ENCODE measurements at places on chromosomes 7 and 10. TPM values are rescaled to one million over a fixed set of nuclear protein-coding genes. Genes with fewer than 3 reads are reported as not detected.

The DGKB gene
- not detected for total RNA-seq

The LRRD1 gene
- 0.05 TPM for total RNA-seq

The AKR1E2 gene
- 4.7 TPM for total RNA-seq

The FAM170B gene
- not detected for total RNA-seq

The PLEKHA8 gene
- 20.7 TPM for total RNA-seq

The MSMB gene
- total RNA-seq, result not detected

The CAV1 gene
- 496 TPM for total RNA-seq

The KIF11 gene
- 47.8 TPM for total RNA-seq

The SPDYE8 gene
- total RNA-seq, result not detected

The ZNF503 gene
- 10.4 TPM for total RNA-seq

The CRPPA gene
- 2.4 TPM for total RNA-seq

The OR9A4 gene
- total RNA-seq, result not detected

The LRRC61 gene
- 13.8 TPM for total RNA-seq

The PEX1 gene
- total RNA-seq, result 13.9 TPM

DNA sequence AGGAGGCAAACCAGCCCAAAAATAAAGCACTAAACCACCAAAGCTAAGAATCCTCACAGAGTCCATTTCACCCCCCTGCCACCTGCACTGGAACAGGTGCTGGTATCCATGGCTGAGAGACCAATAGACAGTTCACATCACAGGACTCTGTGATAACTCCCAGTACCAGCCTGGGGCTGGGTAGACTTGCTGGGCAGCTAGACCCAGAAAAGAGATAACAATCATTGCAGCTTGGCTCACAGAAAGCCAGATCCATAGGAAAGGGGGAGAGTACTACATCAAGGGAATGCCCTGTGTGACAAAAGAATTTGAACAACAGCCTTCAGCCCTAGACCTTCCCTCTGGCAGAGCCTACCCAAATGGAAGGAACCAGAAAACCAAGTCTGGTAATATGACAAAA is 13.6 kb upstream of the SLC25A28 start:
- no peaks in the 10 kb centered on the region for H3K27me3 ChIP-seq
- DNase-seq, result no peak
- H3K36me3 ChIP-seq, result no peaks in the 10 kb centered on the region
- H3K4me1 ChIP-seq, result no peaks in the 10 kb centered on the region
- H3K4me3 ChIP-seq, result no peak overlapping the region

DNA sequence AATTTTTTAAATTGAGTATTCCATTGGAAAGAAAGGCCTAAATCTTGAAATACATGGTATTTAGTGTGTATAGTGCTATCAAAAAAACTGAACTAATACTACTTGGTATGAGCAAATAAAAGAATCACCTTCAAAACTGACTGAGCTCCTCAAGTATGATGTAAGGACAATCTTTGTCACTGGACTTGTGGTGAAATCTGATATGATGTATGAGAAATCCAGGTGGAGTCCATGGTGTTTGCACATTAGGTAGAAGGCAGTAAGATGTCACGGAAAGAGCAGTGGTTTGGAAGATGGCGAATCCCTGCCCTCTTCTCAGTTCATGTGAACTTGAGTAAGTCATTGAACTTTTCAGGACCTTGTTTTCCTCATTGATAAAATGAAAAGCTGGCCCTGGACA is 62.1 kb upstream of the COL1A2 start:
- H3K4me1 ChIP-seq, result no peaks in the 10 kb centered on the region
- no peak for DNase-seq

- peaks cover 27% of the 10 kb centered on the region for H3K4me1 ChIP-seq
- no peaks in the 10 kb centered on the region for H3K27me3 ChIP-seq
- no peak overlapping the region for H3K4me3 ChIP-seq
- H3K36me3 ChIP-seq, result no peaks in the 10 kb centered on the region
- no peak for DNase-seq
Observed at GRCh38 chr10:121526135-121526790, 72.0 kb downstream of the FGFR2 start.

DNA sequence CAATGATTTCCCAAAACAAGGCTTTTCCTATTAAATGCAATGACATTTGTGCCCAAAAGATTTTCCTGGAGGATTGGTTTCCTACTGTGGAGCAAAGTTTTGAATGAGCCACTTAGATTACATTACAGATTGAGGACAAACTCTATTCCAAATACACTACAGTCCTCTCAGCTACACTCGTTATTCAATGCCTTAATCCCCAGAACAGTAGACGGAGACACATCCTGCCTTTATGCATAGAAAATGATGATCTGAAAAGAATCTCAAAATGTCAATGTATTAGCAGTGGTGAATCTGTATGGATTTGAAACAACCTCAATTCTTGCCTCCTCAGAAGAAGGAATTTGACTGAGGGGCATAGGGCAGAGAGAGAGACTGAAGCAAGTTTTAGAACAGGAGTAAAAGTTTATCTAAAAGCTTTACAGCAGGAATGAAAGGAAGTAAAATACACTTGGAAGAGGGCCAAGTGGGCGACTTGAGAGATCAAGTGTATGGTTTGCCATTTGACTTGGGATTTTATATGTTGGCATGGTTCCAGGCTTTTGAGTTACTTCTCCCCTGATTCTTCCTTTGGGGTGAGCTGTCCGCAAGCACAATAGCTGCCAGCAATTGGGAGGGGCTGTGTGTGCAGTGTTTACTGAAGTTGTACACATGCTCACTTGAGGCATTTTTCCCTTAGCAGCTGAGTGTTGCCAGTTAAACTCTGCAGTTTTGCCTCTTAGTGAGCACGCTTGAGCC is 891.9 kb upstream of the MBL2 start:
- H3K27ac ChIP-seq, result no peak overlapping the region
- no peaks in the 10 kb centered on the region for H3K36me3 ChIP-seq
- no peak overlapping the region for H3K4me3 ChIP-seq
- H3K4me1 ChIP-seq, result no peaks in the 10 kb centered on the region

DNA sequence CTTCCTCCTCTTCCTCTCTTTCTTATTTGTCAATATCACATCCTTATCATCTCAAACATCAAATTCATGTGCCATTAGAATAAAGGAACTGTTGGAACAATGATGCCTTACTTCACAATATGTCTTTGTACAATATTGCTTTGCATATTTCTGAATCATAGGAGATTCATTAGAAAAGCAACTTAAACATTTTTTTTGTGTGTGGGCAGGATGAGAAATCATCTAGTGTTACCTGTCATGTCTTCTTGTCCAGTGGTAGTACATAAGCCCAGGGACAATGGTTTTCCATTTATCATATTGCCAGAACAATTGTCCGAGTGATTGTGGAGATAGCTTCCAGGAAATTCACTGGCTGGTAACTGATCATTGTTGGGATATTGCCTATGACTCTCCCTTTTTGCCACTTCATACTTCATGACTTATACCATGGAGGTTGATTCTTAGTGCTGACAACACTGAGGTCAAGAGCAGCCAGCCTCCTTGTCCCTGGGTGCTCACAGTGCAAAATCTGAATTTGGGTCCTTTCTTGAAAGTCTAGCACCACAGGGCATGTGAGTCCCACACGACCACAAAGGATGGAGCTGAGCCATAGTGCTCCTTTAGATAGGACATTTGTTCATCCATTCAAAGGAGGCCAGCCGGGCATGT is 215.0 kb downstream of the MDFIC start:
- H3K27me3 ChIP-seq, result no peaks in the 10 kb centered on the region
- H3K4me3 ChIP-seq, result no peak overlapping the region
- H3K27ac ChIP-seq, result no peak overlapping the region
- no peaks in the 10 kb centered on the region for H3K36me3 ChIP-seq
- H3K4me1 ChIP-seq, result no peaks in the 10 kb centered on the region

DNA sequence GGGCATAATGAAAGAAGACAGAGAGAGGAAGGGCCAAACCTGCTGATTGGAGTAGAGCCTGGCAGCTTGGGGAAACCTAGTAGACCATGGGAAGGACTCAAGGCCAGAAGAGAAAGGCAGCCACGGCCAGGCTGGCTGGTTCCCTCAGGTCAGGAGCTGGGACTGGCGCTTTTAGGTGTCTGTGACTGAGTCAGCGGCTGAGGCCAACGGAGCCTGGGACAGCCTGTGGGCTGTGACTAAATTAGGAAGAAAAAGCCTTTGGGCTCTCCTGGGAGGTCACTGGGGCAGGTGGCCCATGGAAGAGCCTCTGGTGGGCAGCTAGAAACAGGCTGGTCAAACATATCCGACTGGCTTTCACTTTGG is 108.9 kb upstream of the PDCD4 start:
- H3K4me3 ChIP-seq, result no peak overlapping the region
- H3K4me1 ChIP-seq, result no peaks in the 10 kb centered on the region
- no peak overlapping the region for H3K27ac ChIP-seq
- no peak for DNase-seq
- H3K27me3 ChIP-seq, result no peaks in the 10 kb centered on the region

GRCh38 chr7:26376175-26376917 is 84.7 kb downstream of the SNX10 start:
- H3K4me1 ChIP-seq, result no peaks in the 10 kb centered on the region
- H3K27ac ChIP-seq, result no peak overlapping the region
- H3K4me3 ChIP-seq, result peak overlapping the region; percentile 53
- H3K36me3 ChIP-seq, result peaks cover 2% of the 10 kb centered on the region

- no peak overlapping the region for H3K4me3 ChIP-seq
- H3K27ac ChIP-seq, result no peak overlapping the region
- H3K27me3 ChIP-seq, result no peaks in the 10 kb centered on the region
- no peaks in the 10 kb centered on the region for H3K4me1 ChIP-seq
- no peak for DNase-seq
- H3K36me3 ChIP-seq, result no peaks in the 10 kb centered on the region
Observed at GRCh38 chr7:13933536-13933935, 55.9 kb downstream of the ETV1 start.

DNA sequence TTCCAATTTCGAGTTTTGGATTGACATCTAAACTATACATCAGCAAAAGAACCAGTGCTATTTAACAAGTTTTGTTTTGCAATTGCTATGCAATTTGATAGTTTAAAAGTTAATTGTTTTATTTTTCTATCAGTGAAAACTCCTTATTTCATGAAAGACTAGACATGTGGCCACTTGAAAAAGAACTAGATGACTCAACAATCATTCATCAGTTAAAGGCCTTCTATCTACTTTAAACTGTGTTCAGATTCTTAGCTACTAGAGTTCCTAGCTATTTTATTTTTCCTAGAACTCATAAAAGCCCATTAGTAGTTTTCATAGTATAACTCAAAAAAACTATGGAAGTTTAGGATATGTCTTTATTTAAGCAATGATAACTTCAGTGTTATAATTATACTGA is 104.6 kb upstream of the LSM8 start:
- H3K36me3 ChIP-seq, result no peaks in the 10 kb centered on the region
- no peaks in the 10 kb centered on the region for H3K27me3 ChIP-seq
- DNase-seq, result no peak
- H3K27ac ChIP-seq, result no peak overlapping the region

- no peaks in the 10 kb centered on the region for H3K36me3 ChIP-seq
- no peaks in the 10 kb centered on the region for H3K27me3 ChIP-seq
- no peak overlapping the region for H3K27ac ChIP-seq
- no peak for DNase-seq
- no peaks in the 10 kb centered on the region for H3K4me1 ChIP-seq
Observed at GRCh38 chr10:92080244-92080643, 156.7 kb downstream of the BTAF1 start.

DNA sequence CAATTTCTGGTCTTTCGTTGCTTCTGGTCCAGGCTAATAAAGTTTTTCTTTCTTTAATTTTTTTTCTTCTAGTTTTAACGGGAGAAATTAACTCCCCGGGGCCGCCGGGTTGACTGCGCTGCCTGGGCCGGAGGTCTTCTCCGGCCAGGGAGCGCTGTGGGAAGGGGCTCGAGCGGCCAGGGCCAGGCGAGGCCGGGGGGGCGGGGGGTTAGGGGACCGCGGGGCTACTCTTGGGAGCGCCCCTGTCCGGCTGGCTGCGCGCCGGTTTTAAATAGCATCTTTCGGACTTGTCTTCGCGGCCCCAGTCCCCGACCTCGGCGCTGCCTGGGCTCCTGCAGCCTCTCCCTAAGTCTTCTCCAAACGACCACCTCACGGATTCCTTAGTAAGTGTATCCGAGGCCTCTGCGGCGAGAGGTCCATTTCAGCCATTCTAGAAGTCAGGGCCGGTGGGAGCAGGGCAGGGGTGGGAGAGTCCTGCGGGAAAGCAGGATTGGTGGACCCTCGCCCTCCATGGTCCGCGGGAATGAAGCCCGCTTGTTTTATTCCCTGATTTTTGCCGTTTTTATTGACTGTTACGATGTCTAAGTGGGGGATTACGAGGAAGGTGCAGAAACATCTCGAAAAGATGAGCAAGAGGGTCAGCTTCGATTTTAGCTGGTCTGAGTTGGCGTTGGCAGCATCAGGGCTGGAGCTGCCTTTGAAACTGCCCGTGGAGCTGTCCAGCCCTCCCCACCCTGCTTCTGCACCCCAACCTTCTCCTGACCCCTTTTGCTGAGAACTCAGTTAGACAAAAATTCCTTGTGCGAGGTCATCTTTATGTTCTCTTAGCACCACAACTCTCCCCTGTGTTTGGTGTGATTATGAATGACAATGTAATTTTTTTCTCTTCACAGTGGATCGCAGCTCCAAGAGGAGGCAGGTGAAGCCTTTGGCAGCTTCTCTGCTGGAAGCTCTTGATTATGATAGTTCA is 555 bp downstream of the PHF14 start:
- DNase-seq, result no peak
- H3K4me1 ChIP-seq, result peaks cover 22% of the 10 kb centered on the region
- peak overlapping the region; percentile 94 for H3K4me3 ChIP-seq
- H3K27ac ChIP-seq, result peak overlapping the region; percentile 99

GRCh38 chr10:36171953-36172940 is 530.2 kb upstream of the FZD8 start:
- no peak for DNase-seq
- H3K4me1 ChIP-seq, result no peaks in the 10 kb centered on the region
- H3K27ac ChIP-seq, result no peak overlapping the region
- H3K4me3 ChIP-seq, result no peak overlapping the region
- no peaks in the 10 kb centered on the region for H3K27me3 ChIP-seq

DNA sequence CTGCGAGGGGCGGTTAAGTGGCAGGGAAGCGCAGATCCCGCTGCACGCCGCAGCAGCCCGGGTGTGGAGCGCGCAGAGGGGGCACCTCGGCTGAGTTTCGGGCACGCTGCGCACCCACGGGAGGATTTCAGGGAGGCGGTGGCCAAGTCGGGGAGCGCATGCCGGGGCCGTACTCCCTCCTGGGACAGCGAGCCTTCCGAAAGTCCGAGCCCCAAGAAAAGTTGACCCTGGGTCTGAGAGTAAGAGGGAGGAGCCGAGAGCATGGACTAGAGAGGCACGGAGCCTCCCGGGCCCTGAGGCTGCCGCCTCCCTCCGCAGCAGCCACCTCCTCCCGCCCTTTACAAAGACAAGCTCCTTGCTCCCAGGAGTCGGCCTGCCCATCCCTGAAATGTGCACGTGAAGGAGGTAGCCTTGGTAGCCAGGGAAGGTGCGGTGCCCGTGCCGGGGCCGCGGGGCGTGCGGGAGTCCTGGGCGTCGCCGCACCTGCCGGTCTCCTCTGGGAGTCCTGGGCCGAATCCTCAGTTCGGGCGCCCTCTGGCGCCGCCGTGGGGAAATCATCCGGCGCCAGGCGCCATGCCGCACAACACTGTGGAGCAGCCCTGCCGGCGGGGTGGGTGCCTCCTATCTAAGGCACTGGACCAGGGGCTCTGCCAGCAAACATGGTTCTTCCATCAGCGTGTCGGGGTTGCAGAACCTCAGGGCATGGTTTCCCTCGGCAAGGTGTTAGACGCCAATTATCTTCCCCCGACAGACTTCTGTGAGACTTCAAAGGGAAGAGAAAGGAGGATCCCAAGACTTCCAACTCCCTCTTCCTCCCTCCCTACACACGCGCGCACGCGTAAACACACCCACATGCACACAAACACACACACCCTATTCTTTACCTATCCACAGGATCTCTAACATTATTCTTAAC is 104.0 kb downstream of the TRIL start:
- no peaks in the 10 kb centered on the region for H3K4me1 ChIP-seq
- peak; percentile 56 for DNase-seq
- H3K36me3 ChIP-seq, result no peaks in the 10 kb centered on the region

GRCh38 chr10:60979667-60980104 is 35.7 kb upstream of the RHOBTB1 start:
- no peaks in the 10 kb centered on the region for H3K36me3 ChIP-seq
- H3K4me3 ChIP-seq, result no peak overlapping the region
- no peaks in the 10 kb centered on the region for H3K27me3 ChIP-seq
- no peaks in the 10 kb centered on the region for H3K4me1 ChIP-seq
- no peak for DNase-seq
